ENCODE measurements at places on chromosomes 6 and 20. TPM values are rescaled to one million over a fixed set of nuclear protein-coding genes. Genes with fewer than 3 reads are reported as not detected.

DNA sequence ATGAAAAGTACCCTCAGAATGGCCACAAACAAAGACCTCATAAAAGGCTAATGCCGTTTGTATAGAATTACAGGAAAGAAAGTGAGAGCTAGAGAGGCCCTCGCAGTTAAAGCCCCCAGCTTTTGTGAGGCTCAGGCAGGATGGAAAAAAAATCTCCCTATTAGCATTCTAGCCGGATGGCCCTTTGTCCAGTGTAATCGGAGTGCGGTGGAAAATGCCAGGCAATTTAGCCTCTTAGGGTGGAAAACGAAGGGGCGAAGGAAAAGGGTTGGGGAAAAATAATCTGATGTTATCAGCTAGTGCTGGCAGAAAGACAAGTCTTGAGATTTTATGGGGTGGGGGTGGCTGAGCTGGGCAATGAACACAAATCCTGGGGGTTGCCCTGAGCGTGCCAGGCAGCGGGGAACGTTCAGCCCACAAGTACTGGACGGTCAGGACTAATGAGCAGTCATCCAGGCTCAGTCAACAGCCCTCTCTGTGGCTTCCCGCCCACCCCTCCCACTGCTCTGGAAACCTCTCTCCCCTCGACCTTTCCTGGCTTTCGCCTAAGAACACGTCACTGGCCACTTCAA lies 92.4 kb downstream of the PSMG4 start:
- DNase-seq, result no peak
- H3K4me1 ChIP-seq, result peaks cover 57% of the 10 kb centered on the region
- H3K27ac ChIP-seq, result peak overlapping the region; percentile 86

The HMGN4 gene
- total RNA-seq, result 27.2 TPM

- no peak for DNase-seq
- H3K27ac ChIP-seq, result no peak overlapping the region
- peaks cover 5% of the 10 kb centered on the region for H3K4me1 ChIP-seq
Observed at GRCh38 chr6:22747571-22747970, 178.2 kb downstream of the HDGFL1 start.

DNA sequence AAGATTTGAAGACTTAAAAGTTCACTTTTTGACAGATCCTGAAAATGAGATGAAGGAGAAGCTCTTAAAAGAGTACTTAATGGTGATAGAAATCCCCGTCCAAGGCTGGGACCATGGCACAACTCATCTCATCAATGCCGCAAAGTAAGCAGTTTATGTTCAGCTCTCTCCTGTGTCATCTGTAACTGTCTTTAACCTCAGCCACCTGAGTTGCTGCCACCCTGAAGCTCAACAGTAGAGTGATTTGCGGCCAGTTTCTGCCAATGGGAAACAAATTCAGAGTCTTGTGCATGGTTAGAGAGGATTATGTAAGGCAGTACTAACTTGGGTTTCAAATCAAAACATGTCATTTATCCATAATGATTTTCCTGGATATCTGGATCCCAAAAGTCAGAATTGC lies 10.1 kb downstream of the TNFAIP3 start:
- peaks cover 32% of the 10 kb centered on the region for H3K36me3 ChIP-seq
- H3K27ac ChIP-seq, result no peak overlapping the region
- no peak overlapping the region for H3K4me3 ChIP-seq
- DNase-seq, result no peak
- H3K4me1 ChIP-seq, result peaks cover 31% of the 10 kb centered on the region

The GPLD1 gene
- 1.2 TPM for total RNA-seq

The TMEM244 gene
- total RNA-seq, result not detected

The GSTA3 gene
- total RNA-seq, result not detected

The RNF182 gene
- total RNA-seq, result 2.7 TPM

DNA sequence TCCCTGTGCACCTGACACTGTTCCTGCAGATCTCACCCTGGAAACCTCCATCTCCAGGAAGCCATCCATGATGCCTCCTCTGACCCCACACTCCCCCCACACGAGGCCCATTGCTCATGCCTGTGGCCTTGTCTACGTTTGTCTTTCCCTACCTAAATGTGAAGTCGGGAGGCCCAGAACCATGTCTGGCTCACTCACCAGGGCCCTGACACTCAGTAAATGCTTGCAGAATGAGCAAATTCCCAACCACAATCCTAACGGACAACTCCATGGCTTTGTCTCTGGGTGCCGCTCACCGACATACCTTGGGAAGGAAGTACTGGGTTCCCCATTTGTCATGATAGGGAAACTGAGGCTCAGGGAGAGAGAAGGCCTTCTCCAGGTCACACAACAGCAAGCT lies 7.3 kb downstream of the PEDS1 start:
- peaks cover 44% of the 10 kb centered on the region for H3K4me1 ChIP-seq
- no peaks in the 10 kb centered on the region for H3K27me3 ChIP-seq
- no peak for DNase-seq
- peak overlapping the region; percentile 90 for H3K27ac ChIP-seq

GRCh38 chr6:153960281-153960680 lies 78.8 kb upstream of the OPRM1 start:
- H3K4me3 ChIP-seq, result no peak overlapping the region
- peaks cover 1% of the 10 kb centered on the region for H3K27me3 ChIP-seq
- DNase-seq, result no peak
- H3K4me1 ChIP-seq, result peaks cover 18% of the 10 kb centered on the region
- H3K27ac ChIP-seq, result no peak overlapping the region
- H3K36me3 ChIP-seq, result no peaks in the 10 kb centered on the region

GRCh38 chr20:63626424-63627128 lies at the start of gene GMEB2:
TSS of gene GMEB2 (minus strand) at chr20:63627101. CDS start at chr20:63619397, 7,704 bp downstream.
- H3K36me3 ChIP-seq, result peaks cover 9% of the 10 kb centered on the region
- peak within 1 kb of the TSS; percentile 82 for H3K4me3 ChIP-seq
- H3K27ac ChIP-seq, result peak within 1 kb of the TSS; percentile 84
- peaks cover 22% of the 10 kb centered on the region for H3K4me1 ChIP-seq

The AFDN gene
- total RNA-seq, result 306 TPM

- no peaks in the 10 kb centered on the region for H3K4me1 ChIP-seq
- H3K27ac ChIP-seq, result no peak overlapping the region
- no peaks in the 10 kb centered on the region for H3K36me3 ChIP-seq
- DNase-seq, result no peak
Observed at GRCh38 chr20:59335377-59335776, 35.0 kb downstream of the EDN3 start.

The TDRD6 gene
- 0.21 TPM for total RNA-seq

- H3K4me3 ChIP-seq, result no peak overlapping the region
- H3K27me3 ChIP-seq, result peaks cover 6% of the 10 kb centered on the region
- no peaks in the 10 kb centered on the region for H3K4me1 ChIP-seq
- H3K27ac ChIP-seq, result no peak overlapping the region
- peaks cover 4% of the 10 kb centered on the region for H3K36me3 ChIP-seq
Observed at GRCh38 chr20:42706759-42707158, 482.9 kb downstream of the PTPRT start.

The SLC13A3 gene
- 0.90 TPM for total RNA-seq
